ENCODE measurements at places on chromosomes 11 and 22. TPM values are rescaled to one million over a fixed set of nuclear protein-coding genes. Genes with fewer than 3 reads are reported as not detected.

Gene MS4A12
- total RNA-seq: not detected

Gene ACCS
- 12.1 TPM for total RNA-seq

Gene CD3G
- total RNA-seq: not detected

Gene MS4A15
- not detected for total RNA-seq

Gene FADS1
- total RNA-seq: 25.4 TPM

Gene ZP1
- not detected for total RNA-seq

Gene OPCML
- total RNA-seq: not detected

Gene CARNS1
- not detected for total RNA-seq

Gene XBP1
- total RNA-seq: 245 TPM

Gene TBX1
- total RNA-seq: 16.5 TPM

Gene MS4A6E
- not detected for total RNA-seq

Gene CASP5
- total RNA-seq: not detected

Gene SYT8
- not detected for total RNA-seq

Gene OR6A2
- not detected for total RNA-seq

Gene PRRG4
- 0.13 TPM for total RNA-seq

Gene CREB3L1
- 12.5 TPM for total RNA-seq

Gene DDI1
- total RNA-seq: not detected

Gene AIFM3
- total RNA-seq: 0.56 TPM

Gene OR2AG2
- not detected for total RNA-seq

Gene PDE2A
- total RNA-seq: not detected

Gene GRIK4
- not detected for total RNA-seq

Gene GSTT2
- total RNA-seq: 1.6 TPM

Gene SCGB2A2
- not detected for total RNA-seq

Gene MGAT3
- total RNA-seq: not detected

Gene MUC6
- total RNA-seq: not detected

Gene GALNT18
- 25.3 TPM for total RNA-seq

Gene PPP6R3
- 143 TPM for total RNA-seq

Data from MG63 (cell line).